Stimulated activated CD4-positive, alpha-beta T cell treated with anti-CD3 and anti-CD28 coated beads, Interleukin-4, amount 100 ng/mL, for 4 hours (primary cell): ENCODE measurements at places on chromosomes 4 and X.
A peak's percentile ranks its signal among the peaks of the same experiment; 100 is the strongest.

- no peak for DNase-seq
These were observed 242.9 kb upstream of the ANKRD50 start for GRCh38 chr4:124955476-124955875.

DNA sequence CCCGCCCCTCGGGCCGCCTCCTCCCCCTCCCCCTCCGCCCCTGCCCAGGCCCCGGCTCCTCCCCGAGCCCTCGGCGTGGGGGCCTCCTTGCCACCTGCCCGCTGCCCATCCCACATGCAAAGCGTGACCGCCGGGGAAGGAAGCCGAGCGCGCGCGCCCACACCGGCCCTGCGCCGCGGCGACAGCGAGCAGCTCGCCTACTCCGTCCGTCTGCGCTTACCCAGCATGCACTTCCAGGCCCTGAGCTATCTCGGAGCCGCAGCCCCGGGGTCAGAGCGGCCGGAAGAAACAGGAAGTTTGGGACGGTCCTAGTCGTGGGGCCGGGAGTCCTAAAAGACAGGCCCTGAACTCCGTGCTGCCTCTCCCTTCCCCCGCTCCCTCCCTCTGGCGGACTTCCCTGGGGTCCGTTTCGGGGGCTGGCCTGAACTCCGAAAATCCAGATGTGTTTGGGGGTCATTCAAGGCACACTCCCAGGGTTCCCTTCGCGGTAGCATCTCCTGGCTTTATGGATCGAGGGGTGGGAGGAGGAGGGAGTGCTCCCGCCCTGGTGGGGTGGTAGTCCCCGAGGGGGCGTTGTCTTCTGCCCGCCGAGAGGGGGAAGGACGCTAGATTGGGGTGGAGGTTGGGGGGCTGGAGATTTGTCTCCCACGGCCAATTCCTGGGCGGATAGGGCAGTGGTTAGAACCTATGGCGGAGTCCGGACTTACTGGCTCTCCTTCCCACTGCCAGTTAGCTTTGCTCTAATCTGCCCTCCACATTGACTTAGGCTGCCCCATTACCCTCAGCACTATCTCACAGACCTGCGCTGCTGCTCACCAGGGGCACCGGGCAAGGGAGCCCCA, 25.0 kb upstream of the BCORL1 start:
- peak; percentile 32 for DNase-seq

DNA sequence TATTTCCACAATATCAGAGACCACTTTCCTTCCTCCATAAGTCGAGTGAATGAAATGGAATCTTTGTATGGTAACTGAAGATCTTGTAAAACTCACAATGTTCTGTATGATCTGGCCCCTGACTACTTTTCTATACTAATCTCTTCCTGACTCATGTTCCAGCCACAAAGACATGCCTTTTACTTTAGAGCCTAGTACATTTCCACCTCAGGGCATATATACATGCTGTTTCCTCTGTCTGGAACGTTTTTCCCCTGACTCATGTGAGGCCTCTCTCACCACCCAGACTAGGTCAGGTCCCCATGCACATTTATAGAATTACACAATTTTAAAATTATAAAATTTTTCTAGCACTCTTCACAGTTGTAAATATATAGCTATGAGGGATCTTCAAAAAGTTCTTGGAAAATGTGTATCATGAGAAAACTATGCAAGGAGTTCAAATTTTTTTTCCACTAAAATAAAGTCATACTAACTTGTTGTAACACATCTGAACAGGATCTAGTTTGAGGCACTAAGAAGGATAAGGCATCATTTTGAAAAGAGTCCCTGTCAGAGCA, 208.8 kb downstream of the SH2D1A start:
- no peak for DNase-seq

- no peak for DNase-seq
These were observed 76.1 kb upstream of the PPP2R3B start for GRCh38 chrX:462853-463252.

DNA sequence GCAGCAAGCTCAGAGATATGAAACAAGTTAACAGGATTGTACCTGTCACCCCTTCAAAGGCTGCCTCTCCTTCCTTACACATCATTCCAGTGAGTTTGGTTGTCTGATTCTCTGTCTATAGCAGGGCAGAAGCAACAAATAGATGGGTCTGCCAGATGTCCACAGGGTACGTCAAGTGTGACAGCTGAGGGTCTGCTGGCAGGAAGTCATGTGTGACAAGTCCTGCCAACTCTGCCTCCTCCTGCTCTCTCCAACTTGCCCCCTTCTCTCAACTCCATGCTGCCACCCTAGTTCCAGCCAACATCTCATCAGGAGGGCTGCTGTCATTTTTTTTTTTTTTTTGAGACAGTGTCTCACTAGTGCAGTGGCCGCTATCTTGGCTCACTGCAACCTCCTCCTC, 109.2 kb downstream of the NSUN7 start:
- no peak for DNase-seq

GRCh38 chr4:89506866-89507491, 199.4 kb upstream of the GPRIN3 start:
- DNase-seq = no peak

DNA sequence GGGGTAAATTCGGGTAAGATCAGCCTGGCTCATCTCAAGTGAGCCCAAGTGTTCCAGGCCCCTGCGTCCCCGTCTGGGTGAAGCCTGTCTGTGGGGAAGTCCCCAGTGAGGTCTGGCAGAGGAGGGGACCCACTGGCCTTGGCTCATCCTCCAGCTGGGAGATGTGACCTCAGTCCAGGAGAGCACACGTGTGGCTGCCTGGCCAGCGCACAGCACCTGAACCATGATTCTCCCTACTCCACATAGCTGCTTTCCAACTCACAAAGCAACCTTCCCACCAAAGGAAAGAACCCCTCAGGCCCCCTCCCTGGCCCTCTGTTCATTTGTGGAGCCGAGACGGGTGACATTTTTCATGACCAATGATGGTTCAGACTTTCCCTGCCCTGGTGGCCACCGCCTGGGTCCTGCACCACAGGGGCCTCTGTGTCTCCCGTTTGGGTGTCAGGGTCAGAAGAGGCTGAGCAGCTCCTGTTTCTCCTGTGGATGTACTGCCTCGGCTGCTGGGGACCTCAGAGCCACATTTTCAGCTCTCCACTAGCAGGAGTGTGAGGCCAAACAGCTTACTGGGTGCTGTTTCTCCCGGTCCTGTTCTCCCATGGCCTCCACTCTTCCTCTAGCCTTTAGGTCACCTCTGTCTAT, 111.4 kb downstream of the CPZ start:
- DNase-seq = no peak

DNA sequence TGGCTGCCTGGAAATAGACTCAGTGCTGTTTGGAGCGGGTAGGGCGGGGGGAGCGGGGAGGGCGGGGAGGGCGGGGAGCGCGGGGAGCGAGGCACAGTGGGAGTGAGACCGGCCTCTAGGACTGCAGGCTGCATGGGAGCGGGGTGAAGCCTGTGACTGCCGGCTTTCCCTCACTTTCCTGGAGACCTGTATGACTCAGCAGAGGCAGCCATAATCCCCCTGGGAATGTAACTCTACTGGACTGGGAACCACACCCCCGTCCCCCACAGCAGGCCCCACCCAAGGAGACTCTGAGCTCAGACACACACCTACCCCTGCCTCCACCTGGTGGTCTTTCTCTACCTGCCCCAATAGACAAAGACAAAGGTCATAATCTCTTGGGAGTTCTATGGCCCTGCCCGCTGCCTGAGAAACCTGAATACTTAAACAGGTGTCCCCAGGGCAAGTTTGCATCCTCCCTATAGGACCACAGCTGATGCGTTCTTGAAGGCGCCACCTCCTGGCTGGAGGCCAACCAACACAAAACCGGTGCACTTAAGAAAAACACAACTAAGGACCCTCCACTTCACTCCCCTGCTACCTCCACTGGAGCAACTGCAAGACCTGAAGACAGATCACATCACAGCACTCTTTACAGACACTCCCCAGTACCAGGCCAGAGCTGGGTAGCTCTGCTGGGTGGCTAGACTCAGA, 18.0 kb downstream of the HDAC8 start:
- no peak for DNase-seq

GRCh38 chr4:115110191-115111181, 2.9 kb downstream of the NDST4 start:
- DNase-seq = no peak

DNA sequence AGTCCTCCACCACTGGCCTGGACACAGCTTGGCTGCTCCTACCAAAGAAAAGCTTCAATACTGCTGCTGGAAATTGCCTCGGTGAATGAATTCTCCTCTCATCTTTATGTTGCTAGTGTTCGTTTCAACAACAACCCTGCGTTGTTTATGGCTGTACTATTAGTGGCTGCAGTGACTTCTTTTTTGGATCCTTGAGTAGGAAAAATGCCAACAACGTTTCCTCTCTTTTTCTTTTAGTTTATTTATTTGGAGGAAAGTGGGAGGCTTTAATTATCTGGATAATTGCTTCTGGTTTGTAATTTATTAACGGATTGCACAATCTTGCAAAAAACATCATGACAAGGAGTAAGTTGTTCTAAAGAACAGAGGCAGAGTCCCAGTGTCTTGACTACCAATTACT, 464.1 kb upstream of the TRAM1L1 start:
- DNase-seq = no peak

DNA sequence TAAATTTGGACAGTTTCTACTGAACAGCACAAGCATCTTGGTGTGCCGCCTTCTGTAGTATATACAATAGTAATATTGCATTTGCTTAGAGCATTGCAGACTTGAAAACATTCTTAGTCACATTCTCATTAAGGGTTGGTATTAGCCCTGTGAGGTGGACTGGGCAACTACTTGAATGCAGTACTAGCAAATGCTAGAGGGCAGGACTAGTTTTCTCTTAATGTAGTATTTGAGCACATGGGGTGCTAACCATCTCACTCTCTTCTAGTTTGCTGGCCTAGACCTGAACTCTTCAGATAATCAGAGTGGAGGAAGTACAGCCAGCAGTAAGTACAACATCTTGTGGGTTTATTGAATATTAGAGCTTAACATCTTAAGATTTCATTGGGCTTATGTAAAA, 3.2 kb downstream of the DDX3X start:
- DNase-seq = no peak

DNA sequence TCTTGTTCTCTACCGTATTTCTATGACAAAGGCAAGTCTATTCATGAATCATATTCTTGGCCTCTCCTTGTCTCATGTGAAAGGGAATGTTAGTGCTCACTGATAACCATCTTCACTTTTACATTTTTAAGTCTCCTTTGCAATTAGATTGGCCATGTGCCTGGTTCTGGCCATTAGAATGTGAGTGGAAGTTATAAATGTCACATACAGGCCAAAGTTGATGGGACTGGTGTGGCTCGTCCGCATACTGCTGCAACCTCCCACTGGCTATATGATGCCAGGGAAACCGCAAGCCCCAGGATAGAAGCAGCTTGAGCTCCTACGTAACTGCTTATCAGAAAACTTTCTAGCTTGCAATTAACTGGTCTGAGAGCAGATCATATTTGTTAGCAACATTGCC, 86.1 kb downstream of the MAGEC1 start:
- no peak for DNase-seq

DNA sequence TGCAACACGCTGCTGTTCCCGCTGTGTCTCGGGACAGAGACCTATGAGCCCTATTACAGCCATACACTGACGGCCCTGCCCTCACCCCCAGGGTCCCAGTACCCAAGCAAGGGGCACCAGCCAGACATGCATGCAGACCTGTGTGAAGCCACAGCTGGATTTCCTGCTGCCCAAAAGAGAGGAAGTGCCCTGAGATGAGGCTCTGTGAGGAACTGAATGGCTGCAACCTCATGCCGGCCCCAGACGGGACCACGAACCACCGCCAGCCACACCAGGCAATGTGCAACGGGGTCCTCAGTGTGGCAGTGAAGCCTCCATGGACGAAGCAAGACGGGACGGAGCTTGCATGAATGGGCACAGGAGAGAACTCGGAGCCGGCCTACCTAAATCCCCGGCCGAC, 21.1 kb downstream of the CTBP1 start:
- no peak for DNase-seq

DNA sequence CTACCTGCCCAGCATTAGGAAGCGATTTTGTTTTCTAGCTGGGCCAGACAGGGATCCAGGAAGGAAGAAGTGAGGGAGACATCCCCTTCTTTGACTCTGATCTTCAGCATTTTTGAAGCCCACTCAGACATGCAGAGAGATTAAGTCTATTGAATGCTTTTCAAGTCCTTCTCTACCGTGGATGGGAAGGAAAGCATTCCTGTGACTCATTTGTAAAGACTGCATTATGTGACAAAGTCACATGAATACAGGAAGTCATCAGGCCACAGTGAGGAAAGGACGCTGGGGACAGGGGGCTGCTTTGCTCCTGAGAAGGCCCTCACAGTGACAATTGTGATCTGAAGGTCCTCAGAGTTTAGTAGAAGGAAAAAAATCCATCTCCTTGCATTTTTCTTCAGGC, 67.4 kb upstream of the GBA3 start:
- DNase-seq = no peak

- DNase-seq = no peak
These were observed 525.3 kb upstream of the MAGEB2 start for GRCh38 chrX:29690061-29690460.

- DNase-seq = no peak
These were observed 113.0 kb downstream of the ARX start for GRCh38 chrX:24902806-24903205.

DNA sequence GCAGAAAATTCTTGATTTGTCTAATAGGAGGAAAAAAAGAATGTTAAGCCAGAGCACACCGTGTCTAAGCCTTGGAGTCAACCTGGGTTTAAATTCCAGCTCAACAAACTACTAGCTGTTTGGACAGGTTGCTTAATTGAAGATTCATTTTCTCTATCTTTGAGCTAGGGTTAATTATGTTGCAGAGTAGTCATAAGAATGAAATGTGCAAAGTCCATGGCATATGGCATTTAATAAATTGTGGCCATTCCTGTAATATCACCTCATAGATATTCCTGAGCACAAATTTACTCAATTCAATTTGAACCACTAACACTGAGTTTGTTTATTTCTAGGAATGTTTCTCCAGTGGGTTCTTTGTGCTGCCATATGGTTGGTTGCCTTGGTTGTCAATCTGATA, 4.6 kb downstream of the TMEM144 start:
- no peak for DNase-seq

DNA sequence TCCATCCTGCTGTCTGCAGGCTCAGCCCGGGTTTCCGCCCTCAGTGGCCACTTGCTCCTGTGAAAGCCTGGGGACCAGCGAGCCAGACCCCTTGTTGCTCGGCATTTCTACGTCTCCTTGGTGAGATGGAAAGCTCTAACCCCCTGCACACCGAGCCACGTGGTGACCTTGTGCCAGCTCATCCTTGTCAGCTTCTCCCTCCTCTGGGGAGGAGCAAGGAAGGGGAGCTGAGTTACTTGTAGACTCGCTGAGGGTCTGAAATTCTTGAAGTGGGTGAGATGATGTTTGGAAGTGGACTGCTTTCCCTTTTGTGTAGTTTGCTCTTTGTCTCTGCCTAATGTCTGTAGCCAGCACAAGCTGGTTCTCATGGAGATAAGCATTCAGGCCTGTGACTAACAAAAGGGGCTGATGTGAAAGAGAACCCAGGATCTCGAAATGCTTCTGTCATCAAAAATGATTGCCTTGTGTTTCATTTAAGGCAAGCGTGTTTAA, 29.3 kb downstream of the RGS12 start:
- DNase-seq = no peak

- DNase-seq = no peak
These were observed 2.9 kb downstream of the ASMTL start for GRCh38 chrX:1449823-1450149.

- no peak for DNase-seq
These were observed 47.8 kb downstream of the BEX3 start for GRCh38 chrX:103423955-103424638.

GRCh38 chrX:120452131-120452530, 17.0 kb downstream of the LAMP2 start:
- DNase-seq = no peak

- no peak for DNase-seq
These were observed 84.5 kb upstream of the MAML3 start for GRCh38 chr4:140238351-140239056.

- DNase-seq = no peak
These were observed 34.6 kb downstream of the MAP9 start for GRCh38 chr4:155342142-155342541.

GRCh38 chrX:989959-990510, 222.4 kb downstream of the CRLF2 start:
- peak; percentile 55 for DNase-seq
